ENCODE measurements at places on chromosomes 6 and 20.

GRCh38 chr20:50049442-50050026 is 63.4 kb downstream of the UBE2V1 start:
- peak; percentile 61 for ATAC-seq

GRCh38 chr20:2755451-2756055 is 44.9 kb downstream of the CPXM1 start:
- ATAC-seq = no peak

DNA sequence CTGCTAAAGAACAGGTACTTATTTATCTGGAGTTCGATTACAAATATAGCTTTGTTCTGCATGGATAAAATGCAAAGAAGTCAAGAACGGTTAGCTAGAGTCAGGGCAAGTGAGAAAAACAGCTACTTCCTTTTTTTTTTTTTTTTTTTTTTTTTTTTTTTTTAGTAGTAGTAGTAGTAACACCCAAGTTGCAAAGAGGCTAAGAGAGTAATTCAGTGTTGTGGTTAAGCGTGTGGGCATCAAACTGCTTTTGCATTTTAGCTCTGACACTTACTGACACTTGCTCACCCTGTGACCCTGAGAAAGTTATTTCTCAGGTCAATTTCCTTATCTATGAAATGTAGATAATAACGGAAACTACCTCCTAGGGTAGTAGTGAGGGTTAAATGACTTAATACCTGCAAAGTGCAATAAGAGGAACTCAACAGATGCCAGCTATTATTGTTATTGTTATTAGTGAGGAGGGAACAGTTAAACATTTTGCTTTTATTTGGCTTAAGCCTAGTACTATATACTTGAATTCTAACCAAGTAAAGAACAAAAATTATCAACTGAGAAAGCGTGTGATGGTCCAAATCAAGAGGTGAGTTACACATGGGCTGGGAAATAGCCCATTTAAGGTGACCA is 86.7 kb upstream of the BACH2 start:
- ATAC-seq = peak; percentile 96

DNA sequence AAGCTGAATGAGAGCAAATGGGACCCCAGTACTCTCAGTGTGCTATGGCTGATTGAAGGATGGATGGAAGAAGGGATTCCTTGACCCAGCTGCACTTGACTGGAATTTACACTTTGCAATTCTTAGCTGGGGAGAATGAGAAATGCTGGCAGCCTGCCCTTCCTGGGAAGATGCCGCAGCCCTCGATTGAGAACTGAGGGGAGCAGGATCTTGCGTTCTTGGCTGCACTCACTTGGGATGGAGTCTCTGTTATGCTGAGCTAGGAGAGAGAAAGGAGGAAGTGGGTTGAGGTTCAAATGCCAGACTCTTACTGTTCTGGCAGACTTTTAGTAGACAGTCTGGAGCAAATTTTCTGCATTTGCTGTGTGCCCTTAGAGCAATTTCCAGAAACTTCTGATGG is 221.2 kb downstream of the FNDC1 start:
- no peak for ATAC-seq

- ATAC-seq = no peak
These were observed 11.5 kb upstream of the KATNA1 start for GRCh38 chr6:149660028-149660427.

GRCh38 chr6:156700440-156701057 is 76.6 kb upstream of the ARID1B start:
- ATAC-seq = no peak

GRCh38 chr20:46356195-46357029 is 48.1 kb upstream of the CDH22 start:
- ATAC-seq = no peak

DNA sequence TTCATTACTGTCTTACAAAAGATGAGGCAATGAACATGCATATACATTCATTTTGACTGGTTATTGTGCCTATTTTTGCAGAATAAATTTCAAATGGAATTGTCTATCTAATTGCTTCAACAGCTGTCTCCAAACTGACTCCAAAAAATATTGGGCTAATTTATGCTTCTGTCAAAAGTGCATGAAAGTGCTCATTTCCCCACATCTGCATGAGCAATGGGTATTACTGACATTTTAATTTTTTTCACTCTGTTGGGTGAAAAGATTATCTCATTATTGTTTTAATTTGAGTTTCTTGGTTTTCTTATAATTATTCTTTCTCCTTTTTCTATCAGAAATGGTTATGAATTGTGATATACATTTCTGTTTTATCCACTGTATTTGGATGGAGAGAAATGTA is 404.2 kb downstream of the QKI start:
- no peak for ATAC-seq

DNA sequence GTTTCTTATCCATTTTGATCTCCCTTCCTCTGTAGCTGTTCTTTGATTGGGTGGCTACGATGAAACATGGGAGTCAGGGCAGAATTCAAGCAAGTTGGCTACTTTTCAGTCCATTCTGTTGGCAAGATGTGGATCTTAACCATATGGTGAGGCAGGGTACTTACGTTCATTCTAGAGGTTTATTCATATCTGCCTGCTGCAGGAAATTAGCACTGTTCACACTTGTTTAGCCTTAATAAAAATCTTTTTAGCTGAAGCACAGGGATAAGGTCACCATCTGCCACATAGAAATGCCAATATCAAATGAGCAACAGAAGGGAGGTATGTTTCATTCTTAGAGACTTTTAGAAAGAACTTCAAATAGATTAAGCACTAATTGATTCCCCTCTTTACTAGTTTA is 83.9 kb downstream of the GRIK2 start:
- no peak for ATAC-seq

- no peak for ATAC-seq
These were observed 67.5 kb upstream of the MBOAT1 start for GRCh38 chr6:20279608-20280287.
